ENCODE measurements at places on chromosomes 11 and 22. TPM values are rescaled to one million over a fixed set of nuclear protein-coding genes. Genes with fewer than 3 reads are reported as not detected.

MEI1 gene
- not detected for total RNA-seq

TSPAN32 gene
- not detected for total RNA-seq

DNA sequence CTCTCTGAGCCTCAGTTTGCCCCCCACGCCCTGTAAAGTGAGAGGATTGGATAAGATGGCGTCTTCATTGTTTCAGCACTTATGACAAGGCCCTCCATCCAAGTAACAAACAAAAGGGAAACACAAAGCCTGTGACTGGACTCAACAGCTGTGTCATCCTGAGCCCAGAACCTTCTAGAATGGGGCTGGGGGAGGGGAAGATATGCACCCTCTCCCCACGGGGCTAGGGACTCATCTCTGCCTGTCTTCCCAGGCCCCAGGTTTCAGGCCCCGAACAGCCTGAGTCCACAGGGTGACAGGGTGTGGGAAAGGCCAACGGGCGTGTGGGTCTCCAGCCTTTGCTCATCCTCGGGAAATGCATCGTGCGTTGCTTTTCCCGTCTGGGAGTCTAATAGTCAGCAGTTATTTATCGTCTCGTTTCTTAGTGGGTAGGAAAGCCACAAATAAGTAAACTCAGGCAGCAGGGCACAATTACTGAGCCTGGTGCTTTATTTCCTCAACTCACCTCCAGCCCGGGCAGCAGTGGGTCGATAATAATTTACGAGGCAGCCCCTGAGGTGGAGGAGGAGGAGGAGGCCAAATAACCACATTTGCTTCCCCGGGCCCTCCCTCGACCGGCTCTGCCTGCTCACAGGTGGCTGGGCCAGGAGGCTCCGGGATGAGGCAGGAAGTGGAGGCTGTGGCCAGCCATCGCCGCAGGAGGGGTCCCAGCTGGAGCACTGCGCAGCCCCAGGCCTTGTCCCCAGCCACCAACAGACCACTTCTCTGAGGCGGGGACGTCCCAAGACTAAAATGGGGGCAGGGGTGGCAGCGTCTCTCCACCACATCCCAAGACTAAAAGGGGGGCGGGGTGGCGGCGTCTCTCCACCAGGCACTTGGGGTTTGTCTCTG, 54.4 kb downstream of the FLRT1 start:
- no peak overlapping the region for H3K4me3 ChIP-seq
- no peak for DNase-seq
- H3K36me3 ChIP-seq: no peaks in the 10 kb centered on the region
- peaks cover 85% of the 10 kb centered on the region for H3K4me1 ChIP-seq
- no peak overlapping the region for H3K27ac ChIP-seq
- no peaks in the 10 kb centered on the region for H3K27me3 ChIP-seq

LIMK2 gene
- 9.1 TPM for total RNA-seq

TSG101 gene
- total RNA-seq: 171 TPM

RNF121 gene
- total RNA-seq: 35.5 TPM
